Iris pigment epithelial cell (primary cell): ENCODE measurements at places on chromosomes 7 and 10.
A peak's percentile ranks its signal among the peaks of the same experiment; 100 is the strongest.

GRCh38 chr7:93315896-93316295 is 83.7 kb downstream of the VPS50 start:
- no peak for DNase-seq

- no peak for DNase-seq
Observed at GRCh38 chr7:29547421-29547820, 16.2 kb upstream of the PRR15 start.

DNA sequence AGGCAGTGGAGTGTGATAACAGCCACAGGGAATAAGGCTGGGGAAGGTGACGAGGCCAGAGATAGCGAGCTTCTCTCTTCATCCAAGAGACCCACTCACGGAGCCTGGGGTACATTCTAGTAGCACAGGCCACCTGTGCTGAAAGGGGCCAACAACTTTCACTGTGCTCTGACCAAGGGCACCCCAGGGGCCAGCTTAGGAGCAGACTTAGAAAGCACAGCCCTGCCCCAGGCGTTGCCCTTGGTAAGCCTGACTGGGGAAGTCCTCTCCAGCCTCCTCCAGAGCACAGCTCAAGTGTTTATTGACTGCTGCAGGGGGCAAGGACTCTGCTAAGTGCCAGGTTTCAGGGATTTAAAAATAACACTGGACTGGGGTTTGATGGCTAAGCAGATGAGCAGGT is 44.7 kb downstream of the EBF3 start:
- DNase-seq = no peak

DNA sequence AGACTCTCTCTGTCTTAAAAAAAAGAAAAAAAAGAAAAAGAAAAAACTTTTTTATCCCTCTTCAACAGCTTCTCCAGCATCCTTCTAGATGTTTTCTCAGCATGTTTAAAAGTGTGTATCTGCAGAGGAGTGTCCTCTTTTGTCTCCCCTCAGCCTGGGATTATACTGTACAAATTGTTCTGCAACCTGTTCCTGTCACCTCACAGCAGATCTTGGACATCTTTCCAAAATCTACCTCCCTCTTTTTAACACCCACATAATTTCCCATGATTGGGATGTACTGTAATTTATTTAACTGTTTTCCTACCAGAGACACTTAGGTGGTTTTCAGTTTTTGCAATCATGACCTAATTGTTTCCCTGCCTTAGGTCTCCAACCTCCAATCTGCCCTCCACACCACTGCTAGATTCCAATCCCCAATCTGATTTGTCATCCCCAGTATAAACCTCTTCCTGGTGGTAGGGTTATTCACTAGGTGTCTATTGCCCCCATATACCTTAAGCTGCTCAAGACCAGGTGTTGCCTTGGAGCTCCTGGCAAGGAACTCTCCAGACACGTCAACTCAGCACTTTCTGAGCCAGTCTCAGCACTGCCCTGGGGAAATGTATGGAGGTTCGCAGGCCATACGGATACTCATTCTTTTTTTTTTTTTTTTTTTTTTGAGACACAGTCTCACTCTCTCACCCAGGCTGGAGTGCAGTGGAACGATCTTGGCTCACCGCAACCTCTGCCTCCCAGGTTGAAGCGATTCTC is 17.6 kb upstream of the DDIT4 start:
- DNase-seq = peak; percentile 36

DNA sequence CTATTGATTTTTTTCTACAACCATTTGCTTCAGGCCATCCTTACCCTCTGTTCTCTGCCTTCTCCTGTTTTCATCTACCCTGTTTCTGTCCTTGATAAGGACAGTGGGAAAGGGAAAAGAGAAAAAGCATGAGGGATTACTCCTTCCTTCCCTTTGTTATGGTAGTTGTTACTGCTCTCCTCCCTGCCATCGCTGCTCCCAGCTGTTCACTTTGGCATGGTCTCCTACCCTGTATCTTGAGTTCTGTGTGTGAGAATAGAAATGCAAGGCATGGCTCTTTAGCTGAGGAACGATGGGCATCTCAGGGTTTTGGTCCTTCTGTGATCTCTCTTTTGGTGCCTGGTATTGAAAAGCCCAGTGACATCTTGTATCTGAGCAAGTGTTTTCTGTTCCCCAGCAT is 6.4 kb downstream of the CCSER2 start:
- no peak for DNase-seq

- DNase-seq = peak; percentile 69
Observed at GRCh38 chr10:46006219-46006618, 24.2 kb downstream of the NCOA4 start.

DNA sequence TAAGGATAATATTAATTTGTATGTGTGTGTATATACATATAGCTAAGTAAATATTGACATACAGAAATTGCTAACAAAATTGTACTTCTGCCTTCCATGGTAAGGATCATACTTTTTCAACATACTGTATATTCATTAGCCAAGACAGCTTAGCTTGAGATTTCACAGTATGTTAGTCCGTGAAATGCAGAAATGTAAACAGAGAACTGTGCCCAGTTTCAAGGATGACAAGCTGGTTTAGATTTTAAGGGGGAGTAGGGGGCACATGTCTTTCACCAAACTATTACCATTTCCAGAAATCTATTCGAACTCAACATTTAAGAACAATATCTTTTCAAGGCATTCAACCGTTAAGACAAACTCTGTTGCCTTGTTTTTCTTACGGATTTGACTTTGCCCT is 182.2 kb downstream of the SORCS1 start:
- no peak for DNase-seq

DNA sequence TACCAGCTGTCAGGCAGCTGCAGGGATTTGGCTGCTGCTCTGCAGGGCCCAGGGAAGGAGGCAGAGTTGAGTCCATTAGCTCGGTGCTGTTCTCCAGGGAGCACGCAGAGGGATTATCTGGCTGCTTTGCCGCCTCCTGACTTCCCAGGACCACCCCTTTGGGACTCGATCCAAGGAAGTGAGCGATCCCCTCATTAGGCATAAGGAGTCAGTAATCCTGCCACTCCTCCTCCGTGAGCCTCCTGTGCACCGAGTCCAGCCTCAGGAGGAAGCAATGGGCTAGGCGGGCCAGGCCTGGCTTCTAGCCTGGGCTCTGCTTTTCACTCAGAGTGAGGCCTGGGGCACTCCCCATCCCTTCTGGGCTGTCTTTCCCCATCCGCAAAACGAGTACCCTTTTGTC is 417.9 kb downstream of the RPS24 start:
- DNase-seq = no peak

GRCh38 chr7:105279688-105280007 is 109.1 kb downstream of the SRPK2 start:
- DNase-seq = no peak

GRCh38 chr10:22022257-22023032 is 18.9 kb upstream of the DNAJC1 start:
- no peak for DNase-seq

DNA sequence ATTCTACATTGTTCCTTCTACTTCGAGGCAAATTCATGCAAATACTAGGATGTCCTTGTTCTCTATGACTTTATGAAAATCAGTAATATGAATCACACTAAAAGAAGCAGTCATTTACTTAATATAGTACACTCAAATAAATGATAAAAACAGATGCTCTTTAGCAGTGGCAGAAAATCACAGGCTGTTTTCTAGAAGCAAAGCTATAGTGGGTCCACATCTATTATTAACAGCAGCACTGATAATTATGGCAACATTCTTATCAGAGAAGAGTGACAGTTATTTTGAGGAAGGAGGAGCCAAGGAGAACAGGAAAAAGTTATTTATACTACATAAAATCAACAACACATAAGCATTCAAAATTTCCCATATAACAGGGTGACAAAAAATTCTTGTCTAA is 16.5 kb downstream of the KIF5B start:
- no peak for DNase-seq

DNA sequence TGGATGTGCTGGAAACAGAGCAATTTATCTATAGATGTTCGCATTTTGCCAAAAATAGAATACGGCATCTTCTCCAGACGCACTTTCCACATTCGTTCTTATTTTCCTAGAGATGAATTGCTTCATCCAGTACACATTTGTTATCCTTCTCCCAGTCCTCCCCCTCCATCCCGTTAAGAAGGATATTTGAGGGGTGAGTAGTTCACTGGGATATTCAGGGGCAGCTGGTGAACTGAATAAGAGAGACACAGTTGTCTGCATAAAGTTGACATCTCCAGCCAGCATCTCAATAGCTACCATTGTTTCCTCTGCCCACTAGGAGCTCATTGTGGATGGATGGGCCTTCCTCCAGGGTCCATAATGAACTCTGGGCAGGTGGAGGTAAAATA is 456.8 kb upstream of the NRP1 start:
- no peak for DNase-seq

DNA sequence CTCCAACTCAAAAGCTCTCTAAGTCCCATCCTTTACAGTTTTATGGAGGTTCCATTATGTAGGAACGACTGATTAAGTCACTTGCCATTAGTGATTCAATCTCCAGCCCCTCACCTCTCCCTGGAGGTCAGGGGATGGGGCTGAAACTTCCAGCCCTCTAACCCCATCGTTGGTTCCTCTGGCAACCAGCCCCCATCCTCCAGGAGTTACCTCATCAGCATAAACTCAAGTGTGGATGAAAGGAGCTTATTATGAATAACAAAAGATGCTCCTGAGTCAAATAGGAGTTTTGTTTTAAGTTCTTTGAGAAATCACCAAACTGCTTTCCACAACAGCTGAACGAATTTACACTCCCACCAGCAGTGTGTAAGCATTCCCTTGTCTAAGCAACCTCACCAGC is 494.3 kb upstream of the AUTS2 start:
- DNase-seq = no peak

DNA sequence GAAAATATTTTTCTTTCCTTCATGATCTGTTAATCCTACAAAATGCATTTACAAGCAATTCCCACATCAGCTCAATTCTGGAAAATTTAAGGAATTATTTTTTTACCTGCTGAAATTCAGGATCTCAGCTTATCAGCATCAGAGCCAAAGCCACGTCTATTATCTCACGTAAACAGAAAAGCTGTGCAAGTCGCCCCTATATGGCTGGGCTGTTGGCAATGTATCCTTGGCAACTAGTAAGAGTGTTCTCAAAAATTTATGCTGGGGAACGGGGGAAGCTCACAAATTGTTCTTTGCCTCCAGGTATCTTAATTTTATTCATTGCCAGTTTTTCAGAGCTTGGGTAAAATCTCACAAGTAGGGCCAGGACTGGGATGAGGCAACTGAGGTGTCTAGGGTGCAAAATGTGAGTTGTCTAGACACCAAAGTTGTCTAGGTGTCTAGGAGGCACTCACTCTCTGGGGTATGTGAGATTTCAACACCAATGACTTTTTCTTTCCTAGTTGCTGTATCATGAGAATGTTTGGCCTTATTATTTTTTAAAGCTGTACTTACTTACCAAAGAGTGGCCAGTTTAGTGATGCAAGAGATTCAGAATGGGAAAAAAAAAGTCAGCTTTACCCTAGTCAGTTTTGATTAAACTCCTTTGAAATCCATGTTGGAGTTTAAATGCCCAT is 5.1 kb downstream of the GSTO2 start:
- peak; percentile 78 for DNase-seq

- no peak for DNase-seq
Observed at GRCh38 chr7:1675673-1676549, 5.8 kb downstream of the ELFN1 start.

- DNase-seq = no peak
Observed at GRCh38 chr10:129741978-129742741, 221.9 kb downstream of the EBF3 start.

DNA sequence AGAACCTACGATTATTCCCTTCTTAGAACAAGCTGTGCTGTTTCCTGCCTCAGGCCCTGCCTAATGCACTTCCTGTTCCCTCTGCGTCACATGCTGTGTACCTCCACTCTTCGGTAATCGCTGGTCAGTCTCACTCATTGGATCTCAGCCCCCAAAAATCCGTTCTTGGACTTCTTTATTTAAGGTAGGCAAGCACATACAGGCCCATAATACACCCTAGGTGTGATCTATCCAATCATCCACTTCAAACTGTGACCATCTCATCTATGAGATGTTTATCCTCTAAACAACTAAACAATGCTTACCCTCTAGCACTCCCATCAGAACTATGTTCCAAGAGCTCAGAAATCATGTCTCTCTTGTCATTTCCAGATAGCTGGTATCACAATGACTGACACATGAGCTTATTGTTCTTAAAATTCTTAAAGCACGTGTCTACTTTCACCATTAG is 83.9 kb downstream of the CADPS2 start:
- peak; percentile 43 for DNase-seq

GRCh38 chr10:72126184-72126871 is 38.0 kb upstream of the SPOCK2 start:
- peak; percentile 69 for DNase-seq

DNA sequence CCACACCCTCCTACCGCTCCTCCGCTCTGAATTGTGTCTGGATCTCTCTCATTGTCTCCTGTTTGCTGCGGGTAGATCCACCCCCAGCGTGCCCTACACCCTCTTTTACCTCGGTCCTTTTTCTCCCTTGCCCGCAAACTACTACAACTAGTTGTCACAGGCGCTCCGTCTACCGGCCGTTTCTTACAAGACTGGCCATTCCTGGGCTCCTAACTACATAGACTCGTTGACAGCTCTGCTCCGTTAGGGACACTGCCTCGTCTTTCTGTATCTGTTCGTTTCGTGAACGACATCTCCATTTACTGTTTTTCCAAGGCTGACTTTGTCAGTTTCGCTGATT is 786 bp downstream of the TAF3 start:
- DNase-seq = peak; percentile 63

GRCh38 chr7:4739528-4739992 is 35.9 kb upstream of the AP5Z1 start:
- DNase-seq = peak; percentile 74

DNA sequence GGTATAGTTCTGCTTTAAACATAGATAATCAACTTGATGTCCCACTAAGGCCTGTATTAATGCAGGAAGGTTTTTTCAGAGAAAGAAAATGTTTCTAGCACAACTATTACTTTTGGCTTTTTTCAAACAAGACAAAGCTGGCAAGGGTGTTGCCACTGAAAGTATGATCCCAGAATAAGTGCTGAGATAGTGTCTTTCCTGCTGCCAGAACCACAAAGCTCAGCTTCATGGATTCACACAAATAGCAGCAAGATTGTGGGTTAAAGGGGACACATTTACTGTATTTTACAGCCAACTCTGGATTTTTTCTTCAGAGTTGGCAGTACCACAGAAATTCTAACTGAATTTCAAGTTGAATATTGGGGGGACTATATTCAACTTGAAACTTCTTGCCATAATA is 4.3 kb downstream of the NCOA4 start:
- DNase-seq = no peak
